ENCODE measurements at places on chromosomes 6 and 20.

GRCh38 chr6:45001663-45002062 is 326.5 kb upstream of the RUNX2 start:
- DNase-seq = no peak

DNA sequence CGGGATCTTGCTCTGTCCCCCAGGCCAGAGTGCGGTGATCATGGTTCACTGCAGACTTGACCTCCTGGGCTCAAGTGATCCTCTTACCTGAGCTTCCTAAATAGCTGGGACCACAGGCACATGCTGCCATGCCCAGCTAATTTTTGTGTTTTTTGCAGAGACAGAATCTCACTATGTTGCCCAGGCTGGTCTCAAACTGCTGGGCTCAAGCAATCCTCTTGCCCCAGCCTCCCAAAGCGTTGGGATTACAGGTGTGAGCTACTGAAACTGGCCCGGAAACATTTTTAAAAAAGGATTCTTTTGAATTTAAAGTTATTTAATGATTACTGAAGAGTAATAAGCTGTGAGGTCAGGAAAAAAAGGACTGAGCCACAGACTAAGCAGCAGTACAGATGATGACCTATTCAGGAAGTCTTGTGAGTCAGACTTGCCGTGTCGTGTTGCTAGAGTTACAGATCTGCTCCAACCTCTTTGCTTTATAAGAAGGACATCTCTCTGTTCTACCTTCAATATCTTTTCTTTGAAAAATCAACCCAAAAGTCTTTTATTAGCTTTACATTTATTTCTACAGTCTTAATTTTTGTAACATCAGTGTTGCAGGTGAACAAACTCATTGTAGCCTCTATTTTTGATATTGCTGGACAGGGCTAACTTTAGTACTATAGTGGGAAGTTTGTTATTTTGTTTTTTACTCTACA is 108.7 kb downstream of the NCOA3 start:
- DNase-seq = peak; percentile 94

- DNase-seq = no peak
These were observed 14.1 kb downstream of the OSBPL2 start for GRCh38 chr20:62252342-62252966.

GRCh38 chr6:93858213-93858612 is 438.9 kb upstream of the EPHA7 start:
- no peak for DNase-seq

- DNase-seq = no peak
These were observed 2.2 kb upstream of the COL9A3 start for GRCh38 chr20:62814709-62815065.

DNA sequence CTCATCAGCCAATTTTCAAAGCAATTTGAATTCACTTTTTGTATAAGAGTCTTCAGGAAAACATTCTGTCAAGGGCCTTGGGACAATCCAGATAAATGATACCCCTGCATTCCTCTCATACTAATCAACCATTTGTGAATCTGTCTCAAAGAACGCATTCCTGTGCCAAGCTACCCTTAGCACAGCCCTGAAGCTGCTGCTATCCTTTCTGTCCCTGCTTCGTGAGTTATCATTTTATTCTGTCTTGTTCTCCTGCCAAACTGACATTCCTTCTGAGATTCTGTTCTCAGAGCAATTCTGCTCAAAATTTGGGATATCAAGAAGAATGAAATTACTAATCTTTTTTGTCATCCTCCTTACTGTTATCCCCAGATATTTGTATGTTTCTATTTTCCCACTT is 213.9 kb upstream of the STXBP5 start:
- no peak for DNase-seq

DNA sequence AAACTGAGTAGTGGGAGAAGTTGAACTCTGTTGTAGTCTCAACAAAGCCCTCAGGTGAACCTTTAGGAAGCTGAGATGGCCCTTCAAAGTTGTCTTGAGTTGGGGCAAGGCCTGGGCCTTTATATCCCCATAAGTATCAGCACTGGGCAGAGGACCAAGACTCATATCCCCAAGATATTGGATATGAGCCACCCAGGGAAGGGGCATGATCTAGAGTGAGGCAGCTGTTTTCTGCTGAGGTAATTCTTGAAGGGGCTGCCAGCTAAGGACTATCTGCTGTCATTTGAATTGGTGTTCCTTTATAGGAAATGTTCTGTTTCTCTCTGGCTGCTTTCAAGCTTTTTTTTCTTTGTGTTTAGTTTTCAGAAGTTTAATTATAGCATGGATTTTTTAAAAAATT is 140.7 kb upstream of the FLRT3 start:
- no peak for DNase-seq

GRCh38 chr20:35290186-35290886 is 1.9 kb downstream of the FAM83C start:
- DNase-seq = no peak

GRCh38 chr6:83313882-83314281 is 117.0 kb downstream of the ME1 start:
- no peak for DNase-seq

All from dermis blood vessel endothelial cell (primary cell).